ENCODE measurements at places on chromosomes 16 and 17.

DNA sequence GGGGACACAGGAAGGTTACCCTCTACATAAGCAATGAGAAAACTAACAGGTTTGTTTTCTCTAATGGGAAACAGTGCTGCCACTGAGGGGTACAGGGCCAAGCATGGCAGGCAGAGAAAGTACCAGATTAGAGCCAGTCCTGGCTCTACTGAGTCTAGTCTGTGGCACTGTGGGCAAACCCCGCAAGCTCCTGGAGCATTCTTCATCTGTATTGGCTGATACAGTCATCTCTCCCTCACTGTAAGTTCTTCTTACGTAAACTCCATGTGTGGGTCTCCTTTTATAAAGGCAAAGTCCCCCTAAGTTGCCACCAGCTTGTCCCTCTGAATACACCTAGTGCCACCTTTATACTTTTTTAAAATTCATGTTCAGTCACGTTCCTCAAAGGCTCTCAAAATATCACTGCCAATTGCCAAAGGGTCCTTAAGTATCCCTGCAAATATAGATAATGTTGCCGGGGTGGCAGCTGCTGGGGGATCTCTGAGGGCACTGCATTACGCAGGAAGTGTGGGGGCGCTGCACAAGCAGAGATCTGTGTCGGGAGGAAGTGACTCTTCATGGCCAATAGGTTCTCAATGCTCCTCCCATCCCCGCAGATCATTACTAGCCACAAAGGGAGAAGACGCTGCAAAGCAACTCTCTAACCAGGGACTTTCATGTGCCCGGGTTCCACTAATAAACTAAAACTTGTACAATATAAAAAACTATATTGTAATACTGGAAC lies 18.8 kb downstream of the XPO6 start:
- peak; percentile 67 for DNase-seq

DNA sequence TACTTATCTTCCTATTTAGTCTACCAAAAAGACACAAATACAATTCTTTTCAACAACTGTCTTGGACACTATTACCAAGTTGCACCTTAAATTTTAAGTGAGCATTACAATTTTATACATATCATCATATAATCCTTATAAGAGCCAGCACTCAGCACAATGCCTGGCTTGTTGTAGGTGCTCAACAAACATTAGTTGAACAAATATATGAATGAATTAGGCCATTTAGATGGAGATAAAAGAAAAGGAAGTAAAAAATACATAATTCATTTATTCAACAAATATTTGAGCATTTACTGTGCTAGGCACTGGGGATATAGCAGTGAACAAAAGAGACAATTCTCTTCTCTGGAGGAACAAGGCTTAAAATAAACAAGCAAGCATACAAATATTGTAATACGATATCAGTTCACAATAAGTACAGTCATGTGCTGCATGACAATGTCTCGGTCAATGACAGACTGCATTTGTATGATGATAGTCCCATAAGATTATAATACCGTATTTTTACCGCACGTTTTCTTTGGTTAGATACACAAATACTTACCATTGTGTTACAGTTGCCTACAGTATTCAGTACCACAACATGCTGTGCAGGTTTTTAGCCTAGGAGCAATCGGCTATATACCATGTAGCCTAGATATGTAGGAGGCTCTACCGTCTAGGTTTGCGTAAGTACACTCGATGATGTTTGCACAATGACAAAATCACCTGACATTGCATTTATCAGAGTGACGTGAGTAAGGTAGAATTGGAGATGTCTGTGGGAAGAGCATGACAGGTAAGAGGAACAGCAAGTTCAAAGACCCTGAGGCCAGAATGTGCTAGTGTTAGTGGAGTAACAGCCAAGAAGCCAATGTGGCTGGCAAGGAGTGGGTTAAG lies 86.4 kb upstream of the HS3ST2 start:
- no peak for DNase-seq

GRCh38 chr17:6549384-6550036 lies 6.8 kb downstream of the PITPNM3 start:
- no peak for DNase-seq

DNA sequence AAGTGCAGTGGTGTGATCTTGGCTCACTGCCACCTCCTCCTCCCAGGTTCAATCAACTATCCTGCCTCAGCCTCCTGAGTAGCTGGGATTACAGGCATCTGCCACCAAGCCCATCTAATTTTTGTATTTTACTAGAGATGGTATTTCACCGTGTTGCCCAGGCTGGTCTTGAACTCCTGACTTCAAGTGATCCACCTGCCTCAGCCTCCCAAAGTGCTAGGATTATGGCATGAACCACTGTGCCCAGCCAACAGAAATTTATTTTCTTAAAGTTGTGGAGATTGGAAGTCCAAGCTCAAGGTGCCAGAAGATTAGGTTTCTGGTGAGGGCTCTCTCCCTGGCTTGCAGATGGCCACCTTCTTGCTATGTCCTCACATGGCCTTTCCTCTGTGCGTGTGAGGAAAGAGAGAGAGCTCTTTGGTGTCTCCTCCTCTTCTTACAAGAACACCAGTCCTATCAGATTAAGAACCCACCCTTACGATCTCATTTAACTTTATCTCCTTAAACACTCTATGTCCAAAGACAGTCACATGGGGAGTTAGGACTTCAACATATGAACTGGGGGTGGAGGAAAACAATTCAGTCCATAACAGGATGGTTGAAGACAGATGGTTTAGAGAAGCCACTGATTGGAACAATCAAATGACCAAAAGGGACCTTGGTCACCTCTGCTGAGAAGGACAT lies 31.8 kb downstream of the C16orf82 start:
- DNase-seq: no peak

DNA sequence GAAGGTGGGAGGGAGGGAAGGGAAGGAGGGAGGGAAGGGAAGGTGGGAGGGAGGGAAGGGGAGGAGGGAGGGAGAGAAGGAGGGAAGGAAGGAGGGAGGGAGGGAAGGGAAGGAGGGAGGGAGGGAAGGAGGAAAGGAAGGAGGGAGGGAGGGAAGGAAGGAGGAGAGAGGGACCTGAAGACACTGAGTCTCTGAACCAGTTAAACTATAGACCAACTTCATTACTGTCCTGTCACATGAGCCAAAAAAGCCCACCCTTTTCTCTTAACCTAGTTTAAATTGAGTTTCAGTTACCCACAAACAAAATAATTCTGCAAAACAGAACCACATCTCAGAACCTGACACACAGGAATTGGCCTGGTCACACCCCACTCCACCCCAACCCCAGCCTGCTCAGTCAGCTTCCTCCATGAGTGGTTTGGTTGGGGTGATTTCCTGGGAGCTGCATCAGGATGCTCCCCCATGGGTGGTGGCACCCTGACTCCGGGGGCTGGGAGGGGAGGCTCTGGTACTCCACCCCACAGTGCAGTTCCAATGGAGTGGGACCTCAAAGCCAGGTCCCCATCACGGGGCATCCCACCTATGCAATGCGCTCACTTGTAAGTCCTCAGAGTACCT lies 4.7 kb upstream of the PRR29 start:
- DNase-seq: no peak

GRCh38 chr16:50160495-50161164 lies 7.5 kb downstream of the TENT4B start:
- no peak for DNase-seq

DNA sequence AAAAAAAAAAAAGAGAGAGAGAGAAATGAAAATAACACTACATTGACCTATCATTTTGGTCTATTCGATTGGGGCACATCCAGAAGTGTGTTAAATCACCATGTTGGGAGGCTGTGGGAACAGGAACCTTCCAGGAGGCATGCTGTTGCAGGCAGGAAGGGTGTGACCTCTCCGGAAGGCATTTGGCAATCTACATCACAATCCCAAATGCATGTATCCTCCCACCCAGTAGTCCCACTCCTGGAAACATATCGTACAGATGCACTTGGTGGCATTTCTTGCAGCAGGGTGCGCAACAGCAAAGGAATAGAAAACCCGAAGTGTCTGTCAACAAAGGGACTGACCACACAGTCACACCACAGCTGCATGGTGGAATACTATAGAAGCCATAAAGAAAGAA lies 7.9 kb downstream of the PLLP start:
- no peak for DNase-seq

GRCh38 chr17:80844418-80844990 lies 147.1 kb upstream of the CHMP6 start:
- no peak for DNase-seq

DNA sequence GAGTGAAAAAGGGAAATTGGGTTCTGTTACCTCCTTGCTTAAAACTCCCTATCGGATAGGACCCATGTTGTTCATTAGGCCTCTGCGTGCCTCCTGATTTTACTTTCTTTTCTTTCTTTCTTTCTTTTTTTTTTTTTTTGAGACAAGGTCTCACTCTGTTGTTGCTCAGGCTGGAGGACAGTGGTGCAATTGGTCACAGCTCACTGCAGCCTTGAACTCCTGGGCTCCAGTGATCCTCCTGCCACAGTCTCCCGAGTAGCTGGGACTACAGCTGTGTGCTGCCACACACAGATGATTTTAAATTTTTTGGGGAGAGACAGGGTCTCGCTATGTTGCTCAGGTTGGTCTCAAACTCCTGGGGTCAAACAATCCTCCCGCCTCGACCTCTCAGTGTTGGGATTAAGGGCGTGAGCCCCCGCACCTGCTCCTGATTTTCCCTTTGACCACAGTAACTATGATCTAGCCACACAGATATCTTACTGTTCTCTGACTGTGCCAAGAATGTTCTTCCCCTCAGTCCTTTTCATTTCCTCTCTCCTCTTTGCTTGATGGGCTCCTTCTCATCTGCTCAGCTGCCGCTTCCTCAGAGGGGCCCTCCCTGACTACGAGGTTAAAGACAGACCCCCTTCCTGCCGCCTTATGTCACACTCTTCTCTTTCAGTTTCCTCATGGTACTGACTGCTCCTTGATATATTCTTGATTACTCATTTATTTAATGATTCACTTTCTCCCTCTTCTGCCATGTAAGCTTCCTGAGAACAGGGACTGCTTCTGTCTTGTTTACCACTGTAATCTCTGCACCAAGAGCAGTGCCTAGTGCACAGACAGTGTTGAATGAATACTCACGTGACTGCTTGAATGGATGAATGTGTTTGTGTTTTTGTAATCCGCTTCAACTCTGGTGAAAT lies 44.3 kb downstream of the LCMT1 start:
- DNase-seq: no peak

GRCh38 chr17:39183720-39184119 lies 13.7 kb downstream of the CACNB1 start:
- DNase-seq: no peak

DNA sequence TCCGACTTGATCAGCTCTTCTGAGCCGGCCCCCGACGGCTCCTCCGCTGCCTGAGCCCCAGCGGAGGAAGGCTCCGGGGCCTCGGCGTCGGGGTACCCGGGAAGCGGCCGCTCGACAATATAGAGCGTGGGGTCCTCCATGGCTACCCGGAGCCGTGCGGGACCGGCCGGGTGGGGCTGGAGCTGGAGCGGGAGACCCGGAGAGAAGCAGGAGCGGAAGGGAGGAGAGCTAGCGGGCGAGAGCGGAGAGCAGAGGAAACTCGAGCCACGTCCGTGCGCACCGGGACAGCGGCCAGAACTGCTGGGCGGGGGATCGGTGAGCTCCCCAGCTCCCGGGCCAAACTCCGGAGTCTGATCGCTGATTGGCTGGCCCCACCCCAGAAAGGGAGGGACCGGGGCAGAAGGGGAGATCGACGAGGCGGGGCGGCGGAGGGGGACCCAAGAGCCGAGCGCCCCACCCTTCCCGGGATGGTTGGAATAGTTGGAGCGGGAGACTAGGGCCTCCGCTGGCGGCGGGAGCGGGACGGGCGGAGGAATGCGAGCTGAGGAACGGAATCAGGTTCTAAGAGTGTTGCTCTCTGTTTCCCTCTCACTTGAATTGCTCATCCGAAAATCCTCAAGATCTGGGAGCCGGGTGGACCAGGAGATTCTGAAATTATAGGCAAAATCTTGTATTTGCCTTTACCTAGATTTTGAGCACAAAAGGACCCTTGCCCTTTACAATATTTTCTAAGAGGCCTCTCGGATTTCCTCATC lies at the start of gene CAVIN1:
TSS of gene CAVIN1 (minus strand) at position 299 of the 755 bp plus-strand sequence. CDS start at position 140, 159 bp downstream.
- peak; percentile 44 for DNase-seq

GRCh38 chr17:17928398-17929287 lies 43.6 kb downstream of the TOM1L2 start:
- DNase-seq: no peak

- DNase-seq: no peak
Observed at GRCh38 chr16:85759631-85760419, 8.9 kb upstream of the C16orf74 start.

DNA sequence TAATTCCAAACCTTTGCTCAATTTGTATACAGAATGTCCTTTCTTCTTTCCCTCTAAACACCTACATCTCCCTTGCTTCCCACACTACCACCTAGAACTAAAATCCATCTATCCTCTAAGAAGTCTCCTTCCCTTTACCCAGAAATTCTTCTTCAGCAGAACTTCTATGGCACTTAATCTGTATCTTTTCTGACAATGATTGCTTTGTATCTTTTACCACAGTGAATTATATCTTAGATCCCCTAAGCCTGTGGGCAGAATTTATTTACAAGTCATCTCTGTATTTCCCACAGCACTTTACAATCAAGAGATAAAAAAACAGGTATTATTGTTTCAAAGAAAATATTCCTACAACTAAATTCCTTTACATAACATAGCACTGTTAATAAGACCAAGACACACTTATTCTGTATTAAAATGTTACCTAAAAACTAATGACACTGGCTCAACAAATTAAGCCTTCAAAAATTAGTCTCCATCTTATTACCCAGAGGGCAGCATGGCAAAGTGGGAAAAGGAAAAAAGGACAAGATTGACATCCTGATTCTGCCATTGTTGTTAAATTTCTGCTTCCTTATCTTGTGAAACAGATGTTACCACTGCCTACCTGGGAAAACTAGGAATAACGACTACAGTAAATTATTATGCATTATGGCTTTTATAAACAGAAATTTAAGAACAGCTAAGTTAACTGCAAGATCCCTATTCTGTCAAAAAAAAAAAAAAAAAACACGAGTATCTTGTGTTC lies 42.8 kb downstream of the KANSL1 start:
- DNase-seq: no peak

DNA sequence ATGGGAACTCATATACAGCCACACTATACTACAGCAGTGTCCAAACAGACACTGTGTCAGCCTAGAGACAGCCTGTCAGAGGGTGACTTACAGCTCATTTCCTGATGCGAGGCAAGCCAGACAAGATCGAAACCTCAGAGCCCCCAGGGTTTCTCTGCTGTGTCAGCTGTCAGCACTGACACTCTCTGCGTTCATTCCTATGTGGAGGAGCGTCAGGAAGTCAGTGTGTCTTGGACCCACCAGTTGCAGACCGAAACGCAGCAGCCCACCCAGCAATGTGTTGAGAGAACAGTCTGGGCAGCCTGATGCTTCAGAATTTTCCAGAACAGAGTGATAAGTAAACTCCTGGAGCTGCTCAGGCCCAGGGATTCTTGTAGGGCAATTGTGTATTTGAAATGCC lies 20.6 kb upstream of the MAPT start:
- DNase-seq: no peak

DNA sequence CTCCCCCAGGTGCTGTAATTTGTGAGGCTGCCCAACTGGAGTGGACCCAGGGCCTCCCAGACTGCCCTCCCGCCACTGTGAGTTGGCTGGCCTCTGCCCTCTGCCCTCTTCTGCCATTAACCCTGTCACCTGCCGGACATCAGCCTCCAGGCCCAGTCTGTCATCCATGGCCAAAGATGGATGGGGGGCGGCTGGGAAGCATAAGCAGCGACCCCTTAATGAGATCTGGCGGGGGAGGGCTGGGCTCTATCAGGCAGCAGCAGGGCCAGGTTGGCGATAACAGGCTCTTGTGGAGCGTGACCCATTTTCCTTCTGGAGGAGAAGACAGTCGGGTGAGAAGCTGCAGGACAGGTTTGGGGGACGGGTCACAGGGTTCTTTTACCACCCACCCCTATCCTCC lies 25.3 kb downstream of the CDK5RAP3 start:
- no peak for DNase-seq

GRCh38 chr16:81925016-81925415 lies 86.3 kb downstream of the SDR42E1 start:
- no peak for DNase-seq

- no peak for DNase-seq
Observed at GRCh38 chr16:16148755-16149154, 74.5 kb downstream of the ABCC6 start.
